ENCODE measurements at places on chromosomes 12 and 14.

DNA sequence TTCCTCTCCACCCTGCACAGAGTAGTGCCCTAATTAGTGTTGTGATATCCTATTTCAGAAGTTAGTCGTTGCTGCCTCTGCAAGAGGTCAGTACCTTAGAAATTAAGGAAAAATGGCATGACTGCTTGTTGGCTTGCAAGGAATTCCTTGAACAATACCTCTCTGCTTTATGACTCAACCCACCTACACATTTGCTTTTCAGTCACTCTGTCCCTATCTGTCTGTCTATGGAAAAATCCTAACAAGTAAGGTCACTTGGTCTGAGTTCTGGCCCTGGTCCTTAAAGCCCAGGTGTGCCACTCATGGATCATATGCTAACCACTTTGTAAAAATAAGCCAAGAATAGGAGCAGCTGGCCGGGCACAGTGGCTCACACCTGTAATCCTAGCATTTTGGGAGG lies 116.4 kb upstream of the ATF1 start:
- DNase-seq, result no peak

DNA sequence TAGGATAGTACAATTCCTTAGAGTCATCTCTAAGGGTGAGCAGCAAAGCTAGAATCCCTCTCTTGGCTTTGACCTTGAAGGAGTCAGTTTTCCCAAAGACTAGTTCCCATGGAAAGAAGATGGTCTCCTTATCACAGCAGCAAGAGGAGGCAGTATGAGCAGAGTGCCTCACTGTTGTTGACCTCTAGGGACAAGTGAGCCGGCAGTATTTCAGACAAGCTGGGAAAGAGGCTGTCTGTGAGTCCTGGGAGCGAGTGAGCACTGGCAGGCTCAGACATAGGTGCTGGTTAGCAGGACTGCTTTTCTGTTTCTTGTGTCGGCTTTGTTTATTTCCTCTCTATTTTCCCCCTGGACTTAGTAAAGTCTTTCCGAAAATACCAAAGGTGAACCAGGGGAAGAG lies 60.7 kb downstream of the NTF3 start:
- no peak for DNase-seq

- no peak for DNase-seq
These were observed 56.8 kb downstream of the DUSP16 start for GRCh38 chr12:12505544-12506495.

GRCh38 chr12:125121106-125121505 lies 55.9 kb downstream of the AACS start:
- no peak for DNase-seq

DNA sequence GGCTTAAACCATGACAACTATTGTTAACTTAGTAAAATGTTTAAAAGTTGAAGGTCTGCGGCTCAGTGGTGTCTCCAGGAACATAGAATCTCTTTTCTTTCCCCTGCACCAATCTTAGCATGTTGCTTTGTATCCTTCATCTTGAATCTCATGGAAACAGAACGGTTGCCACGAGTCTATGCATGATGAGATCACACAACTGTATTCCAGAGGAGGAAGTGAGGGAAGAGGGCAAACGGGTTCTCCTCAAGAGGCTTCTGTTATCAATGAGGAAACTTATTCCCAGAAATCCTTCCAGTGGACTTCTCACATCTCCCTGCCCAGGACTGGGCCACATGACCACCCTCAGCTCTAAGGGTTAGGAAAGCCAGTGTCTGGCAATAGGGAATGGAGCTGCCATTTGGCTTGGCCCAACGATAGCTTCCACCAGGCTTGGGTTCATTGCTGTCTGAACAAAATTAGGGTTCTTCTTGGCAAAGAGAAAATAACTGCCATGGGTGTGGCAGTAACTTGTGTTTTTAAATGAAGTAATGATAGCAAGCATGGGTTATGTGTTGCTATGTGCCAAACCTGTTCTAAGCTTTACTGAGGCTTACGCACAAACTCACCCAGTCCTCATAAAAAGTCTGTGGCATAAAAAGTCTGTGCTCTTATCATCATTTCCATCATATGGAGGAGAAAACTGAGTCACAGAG lies 17.4 kb downstream of the PLXNC1 start:
- DNase-seq, result no peak

DNA sequence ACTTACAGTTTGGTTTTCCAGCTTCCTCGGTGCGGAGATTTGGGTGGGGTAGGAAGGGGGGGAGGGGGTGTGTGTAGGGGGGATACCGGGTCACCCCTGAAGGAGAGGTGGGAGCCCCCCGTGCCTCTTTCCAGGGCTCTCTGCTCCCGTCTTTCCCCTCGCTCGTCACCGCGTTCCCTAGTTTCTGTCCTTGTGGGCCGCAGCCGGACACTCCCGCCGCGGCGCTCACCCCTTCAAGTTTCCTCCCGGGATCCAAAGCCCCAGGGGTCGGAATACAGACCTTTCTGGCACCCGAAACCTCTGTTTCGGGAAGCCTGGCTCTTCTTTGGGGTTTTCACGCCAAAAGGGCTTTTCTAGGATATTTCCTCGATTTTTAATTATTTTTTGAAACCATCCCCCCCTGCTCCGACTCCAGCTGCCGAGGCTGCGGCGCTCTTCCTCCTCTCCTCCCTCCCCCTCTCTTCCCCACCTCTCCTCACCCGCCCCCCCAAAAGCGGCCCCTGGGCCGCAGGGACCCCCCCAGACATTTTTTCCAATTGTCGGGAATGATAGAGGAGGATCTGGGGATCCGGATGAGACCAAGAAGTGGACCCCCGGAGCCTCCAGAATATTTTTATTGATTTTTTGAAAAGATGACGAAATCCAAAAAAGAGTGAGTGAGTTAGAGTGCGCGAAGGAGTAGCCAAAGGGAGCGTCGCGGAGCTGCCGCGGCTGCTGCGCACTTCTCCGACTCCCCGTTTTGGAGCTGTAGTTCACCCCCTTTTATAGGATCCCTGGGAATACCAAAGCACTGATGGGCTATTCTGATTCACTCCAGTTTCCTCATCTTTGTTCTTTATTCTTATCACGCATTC lies 1.7 kb downstream of the CCND2 start:
- DNase-seq, result no peak

DNA sequence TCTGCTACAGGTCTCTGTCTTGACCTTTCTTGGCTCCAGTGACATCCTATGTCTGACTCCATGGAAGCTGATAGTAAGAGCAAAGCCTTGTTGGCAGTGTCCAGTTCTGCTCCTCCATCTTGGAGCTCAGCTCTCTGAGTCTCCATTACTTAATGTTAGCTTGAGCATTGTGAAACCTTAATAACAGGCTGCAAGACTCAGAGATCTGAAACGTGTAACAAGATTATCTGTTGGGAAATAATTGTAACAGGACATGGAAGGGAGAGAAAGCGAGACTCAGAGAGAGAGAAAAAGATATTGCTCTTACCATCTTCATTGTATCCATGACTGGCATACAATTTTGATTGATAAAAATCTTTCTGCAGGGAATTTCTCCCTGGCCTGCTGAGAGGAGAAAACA lies 1365.7 kb downstream of the AACS start:
- no peak for DNase-seq

DNA sequence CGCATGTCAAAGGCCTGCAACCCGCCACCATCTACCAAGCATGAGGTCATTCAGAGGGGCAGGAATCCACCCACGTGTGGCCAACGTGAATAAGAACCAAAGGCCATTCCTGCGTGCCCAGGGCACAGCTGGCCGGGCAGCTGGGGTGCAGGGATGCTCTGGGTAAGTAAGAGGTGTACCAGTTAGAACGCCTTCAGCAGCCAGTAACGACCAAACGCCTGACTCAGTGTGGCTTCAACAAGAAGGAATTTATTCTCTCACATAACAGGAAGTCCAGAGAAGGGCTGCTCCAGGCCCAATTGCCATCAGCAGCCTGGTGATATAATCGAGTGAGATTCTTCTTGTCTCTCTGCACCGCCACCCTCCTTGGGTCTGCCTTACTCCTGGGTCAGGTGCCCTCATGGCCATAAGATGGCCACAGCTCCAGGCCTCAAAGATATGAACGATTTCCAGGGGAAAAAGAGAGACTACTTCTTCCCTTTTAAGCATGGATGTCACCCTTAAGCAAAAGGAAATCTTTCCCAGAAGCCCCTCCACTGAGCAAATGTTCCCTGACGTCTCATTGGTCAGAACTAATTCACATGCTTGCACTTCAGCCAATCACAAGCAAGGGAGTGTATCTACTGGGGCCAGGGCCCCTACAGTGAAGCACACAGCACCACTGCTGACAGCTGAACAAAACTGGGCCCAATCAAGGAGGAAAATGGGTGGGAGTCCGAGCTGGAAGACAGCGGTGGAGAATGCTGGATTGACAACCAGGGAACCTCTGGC lies 7.3 kb downstream of the TTC7B start:
- no peak for DNase-seq

- no peak for DNase-seq
These were observed 82.7 kb downstream of the LGMN start for GRCh38 chr14:92665661-92666110.

GRCh38 chr12:62919838-62920237 lies 15.1 kb downstream of the PPM1H start:
- no peak for DNase-seq

DNA sequence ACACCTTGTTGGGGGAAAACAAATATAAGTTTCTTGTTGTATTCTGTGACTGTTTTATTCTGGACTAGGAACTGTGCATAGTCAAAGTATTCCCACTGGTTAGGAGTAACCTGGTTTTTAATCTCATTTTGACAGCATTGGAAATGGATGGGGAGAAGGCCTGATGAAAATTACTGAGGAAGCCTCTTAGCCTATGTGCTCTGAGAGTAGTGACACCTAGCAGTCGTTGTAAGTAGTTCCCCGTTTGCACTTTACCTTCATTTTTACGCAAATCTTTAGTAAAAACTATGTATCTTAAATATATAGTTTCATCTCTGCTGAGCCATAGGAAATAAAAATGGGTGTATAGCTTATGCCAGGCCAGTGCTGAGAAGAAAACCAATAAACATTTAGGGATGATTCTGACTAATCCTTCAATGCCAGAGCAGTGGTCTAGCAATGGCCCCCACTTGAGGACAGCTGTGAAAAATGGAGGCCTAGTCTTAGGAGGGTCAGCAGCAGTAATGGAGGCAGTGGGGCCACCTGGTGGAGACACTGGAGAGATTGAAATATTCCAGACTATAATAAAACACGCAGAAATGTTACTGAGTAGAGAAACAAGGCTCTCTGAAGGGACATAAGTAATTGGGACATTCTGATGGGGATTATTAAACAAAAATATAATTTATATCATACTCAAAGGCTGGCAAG lies 133.2 kb upstream of the NOVA1 start:
- DNase-seq, result no peak

- DNase-seq, result no peak
These were observed 97.4 kb downstream of the CDK17 start for GRCh38 chr12:96302687-96303310.

DNA sequence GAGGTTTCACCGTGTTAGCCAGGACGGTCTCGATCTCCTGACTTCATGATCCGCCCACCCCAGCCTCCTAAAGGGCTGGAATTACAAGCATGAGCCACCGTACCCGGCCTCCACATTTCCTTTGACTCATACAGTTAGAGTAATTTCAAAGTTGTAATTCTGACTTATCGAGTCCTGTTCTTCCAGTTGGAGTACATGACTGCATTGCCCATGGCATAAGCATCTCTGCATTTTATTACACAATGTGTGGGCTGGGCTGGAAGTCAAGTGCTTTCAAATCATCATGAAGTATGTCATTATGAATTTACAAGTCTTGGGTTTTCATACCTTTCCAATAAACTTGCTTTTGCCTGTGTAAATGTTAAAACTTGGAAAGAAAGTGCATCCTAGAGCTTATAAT lies 1295.7 kb upstream of the FLRT2 start:
- no peak for DNase-seq

- DNase-seq, result no peak
These were observed 112.1 kb downstream of the DICER1 start for GRCh38 chr14:95045106-95045701.

DNA sequence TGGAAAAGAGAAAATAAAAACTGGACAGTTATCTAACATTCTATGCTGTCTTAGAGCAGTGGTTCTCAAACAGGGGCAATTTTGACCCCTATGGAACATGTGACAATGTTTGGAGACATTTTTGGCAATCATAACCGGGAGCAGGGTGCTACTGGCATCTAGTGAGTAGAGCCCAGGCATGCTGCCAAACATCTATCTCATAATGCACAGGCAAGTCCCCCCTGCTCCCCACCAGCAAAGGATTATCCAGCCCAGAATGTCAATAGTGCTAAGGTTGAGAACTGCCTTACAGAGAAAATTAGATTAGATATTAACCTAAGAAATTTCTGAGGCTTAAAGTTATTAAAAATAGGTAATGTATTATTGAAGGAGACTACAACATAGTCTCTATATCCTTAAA lies 22.9 kb upstream of the CATSPERB start:
- no peak for DNase-seq

GRCh38 chr14:73188501-73188911 lies 48.8 kb upstream of the PAPLN start:
- DNase-seq, result no peak

DNA sequence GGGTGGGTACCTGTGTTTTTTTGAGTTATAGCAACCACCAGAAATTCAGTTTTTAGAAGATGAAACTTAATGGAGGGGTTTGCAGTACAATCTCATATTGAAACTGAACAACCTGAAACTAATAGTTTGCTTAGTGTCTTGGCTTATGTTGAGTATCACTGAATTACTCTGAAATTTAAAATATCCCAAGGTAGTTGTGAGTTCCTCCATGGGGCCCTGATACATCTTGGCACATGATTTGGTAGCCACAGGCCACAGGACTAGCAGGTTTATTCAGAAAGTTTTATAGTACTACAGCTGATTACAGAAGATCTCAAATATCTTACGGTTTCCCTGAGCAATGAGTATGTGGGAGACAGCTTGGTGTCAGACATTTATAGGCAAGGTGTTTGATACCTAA lies 10.4 kb downstream of the PTGES3 start:
- no peak for DNase-seq

GRCh38 chr12:45959728-45960127 lies 30.6 kb downstream of the SCAF11 start:
- no peak for DNase-seq

DNA sequence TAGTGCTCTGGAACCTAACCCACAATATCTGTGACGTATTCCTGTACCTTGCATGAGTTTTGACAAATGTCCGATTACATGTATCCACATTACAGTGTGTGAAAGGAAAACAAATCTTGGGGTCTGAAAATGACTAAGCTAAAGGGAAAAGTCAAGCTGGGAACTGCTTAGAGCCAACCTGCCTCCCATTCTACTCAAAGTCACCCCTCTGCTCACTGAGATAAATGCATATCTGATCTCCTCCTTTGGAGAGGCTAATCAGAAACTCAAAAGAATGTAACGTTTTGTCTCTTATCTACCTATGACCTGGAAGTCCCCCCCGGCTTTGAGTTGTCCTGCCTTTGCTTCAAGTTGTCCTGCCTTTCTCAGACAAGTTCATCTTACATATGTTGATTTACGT lies 34.0 kb upstream of the KIF21A start:
- DNase-seq, result no peak

Data from activated T-cell treated with anti-CD3 and anti-CD28 coated beads, Interleukin-2, amount 50 U/mL, for 1 hour (primary cell).